Cortex of kidney (tissue), 1 donor: ENCODE measurements at places on chromosomes 16 and 17.

DNA sequence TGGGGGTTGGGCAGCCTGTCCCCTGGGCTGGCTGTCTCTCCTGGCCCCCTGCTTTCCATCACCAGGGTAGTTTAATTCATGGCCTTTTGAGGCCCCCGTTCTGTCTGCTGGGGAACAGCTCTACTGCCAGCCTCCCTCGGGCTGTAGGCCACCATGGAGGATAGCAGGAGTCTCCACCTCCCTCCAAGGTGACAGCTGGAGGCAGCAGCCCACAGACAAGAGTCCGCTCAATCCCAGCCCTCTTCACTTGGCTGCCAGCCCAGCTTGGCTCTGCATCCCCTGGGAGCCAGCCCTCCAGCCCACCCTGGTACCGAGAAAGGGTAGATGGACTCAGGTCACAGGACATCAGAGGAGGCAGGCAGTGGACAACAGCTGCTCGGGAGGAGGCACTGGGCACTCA, 194.6 kb upstream of the SDK2 start:
- no peak for DNase-seq

- DNase-seq = no peak
These were observed 76.0 kb downstream of the CMIP start for GRCh38 chr16:81520560-81521135.

DNA sequence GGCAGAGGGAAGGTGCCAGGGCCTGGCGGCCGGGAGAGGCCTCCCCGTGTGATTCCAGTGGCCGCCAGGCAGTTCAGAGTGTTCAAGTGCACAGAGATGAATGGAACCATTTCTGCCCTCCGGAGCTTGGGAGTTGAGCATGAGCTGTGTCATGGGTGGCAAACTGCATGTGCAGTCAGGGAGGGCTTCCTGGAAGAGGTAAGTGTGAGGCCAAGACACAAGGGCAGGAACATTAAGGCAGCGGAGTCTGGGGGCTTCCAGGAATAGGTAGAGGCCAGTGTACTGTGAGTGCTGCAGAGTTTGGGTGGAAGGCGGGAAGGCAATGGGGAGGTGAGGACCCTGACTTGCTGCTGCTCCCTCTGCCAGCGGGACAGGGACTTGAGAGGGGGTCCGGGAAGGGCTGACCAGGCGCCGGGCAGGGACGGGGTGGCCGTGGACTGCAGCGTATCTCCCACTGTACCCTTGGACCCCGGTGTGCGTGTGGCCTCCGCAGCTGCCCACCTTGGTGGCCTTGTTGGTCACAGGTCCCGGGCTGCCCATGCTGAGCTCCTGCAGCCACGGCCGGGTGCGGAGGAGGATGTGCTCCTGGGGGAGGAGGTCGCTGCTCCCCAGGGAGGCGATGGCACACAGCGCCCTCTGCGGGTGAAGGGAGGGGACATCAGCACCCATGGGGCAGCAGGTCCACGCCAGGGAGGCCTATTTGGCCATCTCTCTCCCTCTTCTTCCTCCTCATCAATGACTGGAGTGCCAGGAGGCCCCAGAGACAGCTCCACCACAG, 7.5 kb upstream of the CEP131 start:
- no peak for DNase-seq

DNA sequence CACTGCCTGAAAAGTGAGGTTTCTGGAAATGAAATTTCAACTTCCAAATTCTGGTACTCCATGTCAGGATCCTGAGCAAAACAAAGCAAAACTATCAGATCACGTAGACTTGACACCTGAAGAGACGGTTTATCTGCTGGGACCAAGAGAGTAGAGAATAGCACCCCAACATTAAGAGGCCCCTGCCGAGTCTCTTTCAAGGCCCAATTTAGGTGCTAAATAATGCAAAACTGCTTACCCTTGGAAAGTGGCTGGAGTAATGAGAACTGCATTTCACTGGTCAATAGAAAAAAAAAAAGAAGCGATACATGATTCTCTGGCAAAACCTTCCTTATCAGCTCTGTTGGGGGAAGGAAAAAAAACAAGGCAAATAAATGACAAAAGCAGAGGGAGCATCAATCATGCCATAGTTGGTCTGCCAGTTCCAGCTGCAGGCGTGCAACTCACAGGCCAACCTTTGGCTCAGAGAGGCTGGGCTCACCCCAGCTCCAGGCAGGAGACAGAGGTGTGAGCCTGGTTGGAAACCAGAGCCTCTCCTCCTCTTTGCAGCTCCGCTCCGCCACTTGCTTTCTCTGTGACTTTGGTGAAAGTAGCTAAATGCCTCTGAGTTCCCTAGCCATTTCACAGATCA, 595.2 kb downstream of the TOX3 start:
- DNase-seq = no peak

- no peak for DNase-seq
These were observed 8.5 kb downstream of the TIMM22 start for GRCh38 chr17:1005361-1005946.

GRCh38 chr16:56923481-56924091, 8.4 kb upstream of the HERPUD1 start:
- no peak for DNase-seq

- DNase-seq = no peak
These were observed 2.0 kb upstream of the RDM1 start for GRCh38 chr17:35932586-35932985.

DNA sequence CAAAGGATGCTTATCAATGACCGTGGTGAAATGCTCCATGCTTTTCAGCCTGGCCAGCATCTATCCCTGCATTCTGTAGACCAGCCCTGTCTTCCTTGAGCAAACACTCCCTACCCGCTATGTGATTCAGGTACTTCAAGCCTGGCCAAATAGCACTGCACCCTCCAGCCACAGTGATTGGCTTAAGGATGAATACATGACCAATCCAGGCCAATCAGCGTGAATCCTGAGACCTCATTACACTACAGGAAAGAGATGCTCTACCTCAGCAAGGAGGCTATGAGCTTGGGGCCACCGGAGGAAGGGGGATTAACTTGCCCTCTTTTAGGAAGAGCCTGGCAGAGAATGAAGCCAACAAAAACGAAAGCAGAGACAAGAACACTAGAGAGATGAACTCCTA, 162.5 kb downstream of the ZNF423 start:
- DNase-seq = no peak
